ENCODE measurements at places on chromosomes 3 and 15. TPM values are rescaled to one million over a fixed set of nuclear protein-coding genes. Genes with fewer than 3 reads are reported as not detected.

GRCh38 chr15:55742927-55743728 lies at the start of gene PRTG:
Gene PRTG (minus strand): TSS chr15:55743152. CDS start chr15:55742931, 221 bp downstream.
- peak; percentile 86 for DNase-seq

- no peak for DNase-seq
These were observed 74.3 kb downstream of the DCUN1D1 start for GRCh38 chr3:182906036-182906435.

- peak; percentile 51 for DNase-seq
These were observed 30.5 kb downstream of the RFTN1 start for GRCh38 chr3:16482770-16483531.

DNA sequence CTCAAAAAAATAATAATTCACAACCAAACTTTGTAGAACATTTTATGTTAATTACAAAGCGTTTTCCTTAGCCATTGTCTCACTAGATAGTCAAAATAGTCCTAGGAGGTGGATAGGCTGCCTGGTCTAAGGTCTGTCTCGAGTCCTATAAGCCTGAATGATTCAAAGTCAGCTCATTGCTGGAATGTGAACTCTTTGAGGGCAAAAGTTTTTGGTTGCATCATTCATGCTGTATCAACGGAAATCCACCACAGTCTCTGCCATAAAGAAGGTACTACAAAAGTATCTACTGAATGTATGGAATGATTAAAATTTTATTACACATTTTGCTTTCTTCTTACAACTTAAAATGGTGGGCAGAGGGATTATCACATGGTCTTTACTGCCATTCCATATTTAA lies 387.3 kb upstream of the RARB start:
- DNase-seq, result no peak

GRCh38 chr15:79002581-79002980 lies 57.7 kb upstream of the CTSH start:
- DNase-seq, result no peak

DNA sequence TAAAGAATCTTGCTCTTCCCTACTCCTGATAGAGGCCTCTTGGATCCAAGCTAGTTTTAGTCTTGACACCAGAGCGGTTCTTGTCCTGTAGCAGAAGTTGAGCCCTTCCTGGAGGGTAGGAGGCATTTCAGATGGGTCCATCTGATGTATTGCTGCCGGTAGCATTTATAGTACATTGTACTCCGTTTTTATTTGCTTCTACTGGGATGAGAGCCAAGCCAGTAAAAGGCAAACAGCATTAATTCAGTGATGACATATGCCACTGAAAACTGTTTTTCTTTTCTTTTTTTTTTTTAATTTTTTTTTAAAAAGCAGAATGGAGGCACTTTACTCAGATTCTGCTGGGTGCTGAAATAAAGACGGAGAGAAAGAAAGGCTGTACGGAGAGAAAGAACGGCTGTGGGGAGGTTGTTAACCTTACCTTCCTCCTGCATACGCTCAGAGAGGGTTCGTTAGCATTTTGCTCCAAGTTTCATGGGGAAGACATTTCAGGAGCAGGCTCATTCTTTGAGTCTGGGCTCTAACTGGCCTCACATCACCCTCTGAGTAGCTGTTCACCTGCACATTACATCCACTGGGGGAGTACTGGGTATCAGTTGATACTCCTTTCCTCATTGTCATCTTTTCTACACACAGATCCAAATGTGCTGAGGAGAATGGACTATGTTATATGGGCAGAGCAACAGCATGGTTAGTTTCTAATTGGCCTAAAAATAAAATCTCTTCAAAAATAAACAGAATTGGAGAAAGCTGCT lies 161.5 kb downstream of the FEZF2 start:
- DNase-seq, result no peak

DNA sequence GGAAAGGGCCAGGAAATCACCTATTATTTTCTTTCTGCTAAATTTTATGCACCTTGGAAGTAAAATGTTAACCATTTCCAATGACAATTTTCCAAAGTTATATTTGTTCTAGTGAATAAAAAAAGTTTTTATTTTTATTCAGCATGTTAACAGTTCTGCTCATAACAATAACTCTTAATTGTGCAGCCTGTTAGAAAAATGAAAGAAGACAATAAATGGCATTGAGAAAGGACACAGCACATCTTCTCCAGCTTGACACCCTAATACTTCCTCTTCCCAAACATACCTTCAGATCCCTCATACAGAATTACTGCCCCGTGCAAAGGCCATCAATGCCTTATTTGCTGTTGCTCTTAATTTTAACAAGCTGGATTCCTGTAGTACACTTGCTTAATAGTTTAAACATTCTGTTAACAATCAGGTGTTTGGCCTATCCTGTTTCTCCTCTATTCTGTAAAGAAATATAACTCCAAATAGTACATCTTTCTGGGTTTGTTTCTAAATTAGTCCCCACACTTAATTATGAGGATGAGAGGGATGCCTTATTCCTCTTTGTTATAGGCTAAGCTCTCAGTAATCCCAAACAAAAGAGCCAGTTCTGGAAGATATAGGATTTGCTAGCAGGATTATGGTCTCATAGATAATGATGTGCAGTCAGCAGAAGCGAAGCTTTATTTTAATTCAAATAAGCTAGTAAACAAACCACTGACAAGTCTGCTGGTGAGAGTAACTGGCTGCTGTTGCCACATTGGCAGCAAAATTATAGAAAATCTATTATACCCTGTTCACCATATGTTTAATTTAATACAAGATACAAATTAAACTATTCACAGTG lies 19.2 kb upstream of the SOX2 start:
- no peak for DNase-seq

GRCh38 chr3:81289676-81290075 lies 471.8 kb downstream of the GBE1 start:
- no peak for DNase-seq

DNA sequence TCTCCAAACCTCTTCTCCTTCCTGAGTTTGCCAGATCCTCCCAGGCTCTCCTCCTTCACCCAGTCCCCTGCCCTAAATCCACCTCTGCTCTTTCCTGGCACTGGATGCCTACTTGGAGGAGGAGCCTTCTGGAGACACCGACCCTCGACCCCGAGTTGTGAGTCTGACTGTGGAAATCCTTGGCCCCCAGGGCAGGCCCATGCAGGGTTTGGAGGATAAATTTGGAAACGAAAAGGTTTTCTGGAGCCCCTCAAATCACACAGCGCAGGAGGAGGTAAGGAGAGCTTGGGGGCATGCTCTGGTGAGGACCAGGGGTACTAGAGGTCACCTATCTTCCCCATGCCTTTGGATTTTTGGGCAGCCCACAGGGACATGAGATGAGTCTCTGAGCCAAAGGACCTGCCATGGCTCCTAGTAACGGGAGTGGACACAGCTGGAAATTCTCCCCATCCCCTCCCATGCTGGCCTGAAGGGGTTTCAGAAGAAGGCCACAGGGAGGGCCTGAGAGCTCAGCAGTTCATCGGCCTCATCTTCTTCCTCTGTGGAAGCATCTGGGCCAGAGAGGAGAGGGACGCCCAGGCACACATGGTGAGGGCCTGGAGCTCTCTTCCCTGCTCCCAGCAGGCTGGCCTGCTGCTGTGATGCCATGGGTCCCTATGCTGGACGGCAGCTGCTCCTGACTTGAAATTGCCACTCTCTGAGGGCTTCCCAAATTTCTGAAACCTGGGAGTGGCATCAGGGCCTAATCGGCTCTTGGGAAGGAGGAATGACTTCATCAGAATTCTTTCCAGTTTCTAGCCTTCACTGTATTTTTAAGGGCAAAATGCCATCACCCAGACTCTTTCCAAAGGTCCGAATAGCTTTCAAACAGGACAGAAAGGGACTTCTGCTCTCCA lies 68.6 kb upstream of the ITGA11 start:
- DNase-seq, result no peak

DNA sequence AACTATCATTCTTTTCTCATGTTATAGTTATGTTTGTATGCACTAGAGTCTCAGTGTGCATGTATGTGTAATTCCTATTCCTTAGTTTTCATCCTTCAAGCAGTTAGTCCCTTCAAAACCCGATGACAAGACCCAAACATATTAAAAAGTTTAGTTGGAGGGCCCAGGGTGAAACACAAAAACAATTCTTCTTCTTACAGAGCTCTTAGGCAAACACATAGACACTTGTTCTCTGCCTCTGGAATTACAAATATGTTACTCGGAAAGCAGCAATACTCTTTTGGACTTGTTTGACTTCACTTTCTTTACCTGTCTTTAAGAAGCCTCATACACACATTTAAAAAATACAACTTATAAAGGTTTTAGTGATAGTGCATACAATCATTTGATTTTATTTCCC lies 763 bp upstream of the CNTN6 start:
- no peak for DNase-seq

DNA sequence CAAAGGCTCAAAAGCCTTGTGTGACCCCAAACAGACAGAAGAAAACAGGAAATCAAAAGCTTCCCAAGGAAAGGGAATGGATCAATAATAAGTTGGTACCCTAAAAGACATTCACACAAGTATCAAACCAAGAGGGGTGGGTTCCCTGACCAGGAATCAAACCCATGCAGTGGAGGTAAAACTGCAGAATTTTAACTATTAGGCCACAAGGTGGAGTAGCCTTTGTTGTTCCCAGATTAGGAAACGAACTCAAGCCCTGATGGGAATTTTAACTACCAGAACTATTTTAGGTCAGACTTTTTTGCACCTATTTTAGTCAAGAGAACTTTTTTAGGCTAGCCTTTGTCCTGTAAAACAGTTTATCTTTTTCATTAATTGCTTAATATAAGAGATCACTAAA lies 31.4 kb downstream of the SETMAR start:
- DNase-seq, result no peak

- no peak for DNase-seq
These were observed 297.2 kb downstream of the ARPP21 start for GRCh38 chr3:35936571-35936970.

DNA sequence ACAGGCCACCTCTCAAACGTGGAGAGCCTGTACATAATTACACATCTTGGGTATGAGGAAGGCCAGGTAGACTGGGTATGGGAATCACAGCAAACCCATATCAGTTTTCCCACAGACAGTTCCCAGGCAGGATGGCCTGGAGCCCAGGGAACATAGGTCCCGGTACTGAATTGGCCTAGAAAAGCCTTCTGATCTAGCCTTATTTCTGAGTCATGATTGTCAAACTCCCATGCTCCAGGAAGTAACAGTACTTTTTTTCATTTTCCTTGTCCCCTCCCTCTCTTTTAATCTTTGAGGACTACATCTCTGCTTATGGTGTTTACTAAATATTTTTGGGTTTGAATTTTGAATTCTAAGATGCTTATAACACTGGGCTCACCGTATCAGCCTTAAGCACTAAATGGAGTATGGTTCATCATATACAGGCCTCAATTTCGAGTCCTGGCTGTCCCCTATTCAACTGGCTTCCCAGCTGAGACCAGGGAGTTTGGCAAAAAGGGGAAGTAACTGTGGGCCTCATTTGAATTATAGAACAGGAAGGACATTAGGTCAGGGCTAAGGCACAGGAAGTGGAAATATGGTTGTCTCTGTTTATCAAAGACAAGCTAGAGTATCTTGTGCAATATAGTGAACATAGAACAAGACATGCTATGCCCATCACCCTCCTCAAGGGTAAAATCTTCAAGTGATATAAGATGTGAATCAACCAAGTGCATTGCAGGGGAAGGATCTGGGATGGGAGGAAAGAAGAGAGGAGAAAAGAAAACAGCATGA lies 494.6 kb downstream of the NTRK3 start:
- DNase-seq, result no peak

DNA sequence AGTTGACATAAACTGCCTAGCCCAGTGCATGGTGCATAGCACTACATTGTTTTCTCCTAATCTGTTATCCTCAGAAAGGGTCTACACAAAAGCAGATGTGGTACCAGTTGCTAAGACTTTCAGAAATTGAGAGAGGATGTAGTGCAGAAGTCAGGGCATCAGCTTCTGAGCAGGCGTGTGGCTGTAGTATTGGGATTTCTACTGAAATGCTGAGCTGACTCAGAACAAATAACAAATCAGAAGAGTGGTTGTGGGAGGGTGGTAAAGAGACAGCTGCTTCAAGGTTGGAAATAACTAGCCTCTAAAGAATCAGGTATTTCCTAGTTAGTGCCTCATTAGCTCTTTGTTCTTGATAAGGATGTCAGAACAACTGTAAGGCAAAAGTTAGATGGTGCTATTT lies 161.3 kb downstream of the AKAP13 start:
- no peak for DNase-seq

DNA sequence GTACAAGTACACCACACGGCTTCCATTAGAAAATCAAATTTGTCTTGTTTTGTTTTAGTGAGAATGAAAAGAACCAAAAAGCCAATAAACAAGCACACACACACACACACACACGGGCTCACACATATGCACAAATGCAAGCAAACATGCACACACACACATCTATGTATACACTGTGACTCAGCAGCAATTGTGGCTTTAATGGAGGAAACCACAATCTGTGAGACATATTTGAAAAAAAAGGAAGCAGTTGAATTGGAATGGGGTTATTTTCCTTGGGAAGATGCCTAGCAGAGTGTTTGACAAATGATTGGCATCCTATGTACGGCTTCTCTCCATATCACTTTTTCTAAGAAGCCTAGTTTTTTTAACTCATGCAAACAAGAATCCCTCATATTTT lies 201.1 kb upstream of the ARRDC4 start:
- no peak for DNase-seq

- no peak for DNase-seq
These were observed 184.5 kb downstream of the FNDC3B start for GRCh38 chr3:172223870-172224269.

- no peak for DNase-seq
These were observed 66.8 kb upstream of the BCHE start for GRCh38 chr3:165903885-165904630.

DNA sequence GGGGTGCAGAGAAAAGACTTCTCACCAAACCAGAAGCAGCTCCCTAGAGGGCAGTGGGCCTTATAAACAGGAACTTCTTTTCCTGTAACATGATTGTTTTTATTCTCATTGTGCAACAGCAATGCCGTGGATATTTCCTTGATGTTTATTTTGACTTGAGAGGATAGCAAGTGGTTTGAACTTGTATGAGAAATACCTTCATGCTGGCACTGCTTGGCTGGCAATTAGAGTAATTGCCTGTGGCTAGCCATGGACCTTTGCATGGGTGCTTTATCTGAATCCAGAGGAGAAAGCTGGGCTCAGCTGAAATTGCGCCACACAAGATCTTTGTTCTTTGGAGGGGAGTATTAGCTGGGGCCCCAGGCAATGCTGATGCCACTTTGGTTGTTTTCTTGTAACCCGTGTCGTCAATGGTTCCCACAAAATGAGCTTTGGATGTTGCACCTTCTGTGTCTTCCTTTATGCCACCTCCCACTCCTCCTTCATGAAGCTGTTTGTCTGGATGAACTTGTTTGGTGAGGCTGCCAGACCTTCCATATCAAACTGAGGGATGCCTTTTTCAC lies 37.9 kb downstream of the CMTM8 start:
- no peak for DNase-seq

GRCh38 chr3:178699810-178700209 lies 163.6 kb downstream of the KCNMB2 start:
- no peak for DNase-seq

GP5 gene
- not detected for total RNA-seq

REC114 gene
- total RNA-seq, result 1.00 TPM

HRG gene
- not detected for total RNA-seq

UPK1B gene
- not detected for total RNA-seq

DAPK2 gene
- total RNA-seq, result 48.2 TPM

TMEM40 gene
- 5.6 TPM for total RNA-seq

GNAI2 gene
- 126 TPM for total RNA-seq

ACY1 gene
- total RNA-seq, result 23.2 TPM

SENP2 gene
- 27.0 TPM for total RNA-seq

MOBP gene
- total RNA-seq, result not detected

CA12 gene
- total RNA-seq, result 0.27 TPM

SMCO1 gene
- total RNA-seq, result 89.9 TPM

CCDC54 gene
- total RNA-seq, result not detected

AGTR1 gene
- 1.9 TPM for total RNA-seq

Data from Right ventricle myocardium superior (tissue), 1 donor.